ENCODE measurements at places on chromosomes 12 and 14.

- DNase-seq: no peak
Observed at GRCh38 chr12:106915635-106916026, 40.1 kb upstream of the TMEM263 start.

GRCh38 chr12:109744986-109745942, 31.6 kb downstream of the FAM222A start:
- DNase-seq: no peak

GRCh38 chr14:69355154-69355597, 42.9 kb downstream of the ERH start:
- no peak for DNase-seq

- DNase-seq: peak; percentile 79
Observed at GRCh38 chr12:12736759-12737676, 19.9 kb downstream of the CDKN1B start.

DNA sequence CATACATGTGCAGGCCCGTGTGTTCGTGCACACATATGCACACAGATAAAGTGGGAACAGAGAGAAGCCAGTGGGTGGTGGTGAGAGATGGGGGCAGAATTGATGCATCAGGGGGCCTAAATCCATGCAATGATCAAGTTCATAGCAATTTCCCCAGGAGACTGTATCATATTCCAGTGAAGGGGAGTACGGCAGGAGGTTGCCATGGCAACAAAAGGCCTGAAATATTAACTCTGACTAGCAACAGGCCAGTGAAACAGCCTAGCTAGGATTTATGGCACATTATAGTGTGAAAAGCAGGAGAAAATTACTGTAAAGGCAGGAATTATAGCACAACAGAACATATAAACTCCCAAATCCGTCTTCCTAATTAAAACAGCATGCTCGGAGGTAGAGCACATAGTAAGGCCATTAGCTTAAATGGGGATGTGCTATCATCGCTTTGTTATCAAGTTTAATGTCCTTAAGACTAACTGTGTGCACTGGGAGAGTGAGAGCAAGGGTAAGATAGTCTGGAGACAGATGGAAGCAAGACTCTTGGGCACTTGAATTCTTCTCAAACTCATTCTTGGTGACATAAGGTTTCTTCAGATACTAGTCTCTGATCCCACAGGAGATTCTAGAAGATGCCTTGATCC, 806.3 kb downstream of the DIO2 start:
- DNase-seq: no peak

DNA sequence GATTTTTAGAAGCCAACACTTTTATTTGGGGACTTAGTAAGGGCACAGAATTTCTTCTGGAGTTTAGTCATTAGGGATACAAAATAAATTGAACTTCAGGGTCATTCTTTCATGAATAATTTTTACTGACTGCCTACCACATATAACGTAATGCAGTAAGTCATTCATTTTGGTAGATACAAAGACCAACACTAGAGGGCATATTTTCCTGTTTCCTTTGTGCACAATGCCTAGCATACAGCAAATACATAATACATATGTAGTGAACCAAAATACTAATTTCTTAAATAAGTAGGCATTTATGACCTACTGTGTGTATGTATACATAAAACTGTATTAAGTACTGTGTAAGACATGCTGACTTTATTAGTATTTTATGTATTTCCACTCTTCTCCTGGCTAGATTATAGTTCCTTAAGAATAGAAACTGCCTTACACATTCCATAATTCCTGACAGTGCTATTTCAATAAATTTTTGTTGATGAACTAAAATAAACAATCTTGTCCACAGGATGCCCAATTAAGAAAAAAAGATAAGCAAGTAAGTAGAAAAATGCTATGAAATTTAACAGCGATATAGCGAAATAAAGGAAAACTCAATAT, 47.9 kb downstream of the PPP1R12A start:
- peak; percentile 68 for DNase-seq

GRCh38 chr12:132514216-132514820, 24.4 kb downstream of the FBRSL1 start:
- DNase-seq: no peak

- DNase-seq: peak; percentile 88
Observed at GRCh38 chr14:74018586-74019407, at the start of the genes BBOF1 and ENTPD5. TSS of gene BBOF1 (plus strand) at chr14:74019349. CDS start at chr14:74019479, 130 bp downstream. TSS of gene ENTPD5 (minus strand) at chr14:74019288. CDS start at chr14:73988102, 31,186 bp downstream.

- DNase-seq: no peak
Observed at GRCh38 chr12:40376533-40377267, 151.9 kb downstream of the LRRK2 start.

- no peak for DNase-seq
Observed at GRCh38 chr14:94612174-94612573, at the start of gene SERPINA3. TSS of gene SERPINA3 (plus strand) at chr14:94612391. CDS start at chr14:94614442, 2,051 bp downstream.

DNA sequence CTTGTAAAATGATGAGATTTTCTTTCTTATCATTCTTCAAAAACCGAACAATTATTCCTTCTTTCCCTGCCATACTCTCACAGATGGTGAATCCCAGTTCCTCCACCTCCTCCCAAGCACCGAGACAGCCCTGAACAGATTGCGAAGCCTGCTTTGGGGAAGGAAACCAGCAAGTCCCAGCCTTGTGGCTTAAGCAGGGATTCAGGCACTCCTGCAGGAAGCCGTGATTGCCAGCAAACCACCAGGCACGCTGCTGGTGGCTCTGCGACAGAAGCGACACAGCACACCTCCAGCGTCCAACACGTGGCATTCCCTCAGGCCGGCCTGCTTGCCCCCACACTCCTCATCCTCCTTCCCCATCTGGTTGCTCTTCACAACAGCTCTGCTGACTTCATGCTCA, 237.7 kb downstream of the GXYLT1 start:
- no peak for DNase-seq

GRCh38 chr14:91897106-91897701, 29.9 kb upstream of the TC2N start:
- no peak for DNase-seq

DNA sequence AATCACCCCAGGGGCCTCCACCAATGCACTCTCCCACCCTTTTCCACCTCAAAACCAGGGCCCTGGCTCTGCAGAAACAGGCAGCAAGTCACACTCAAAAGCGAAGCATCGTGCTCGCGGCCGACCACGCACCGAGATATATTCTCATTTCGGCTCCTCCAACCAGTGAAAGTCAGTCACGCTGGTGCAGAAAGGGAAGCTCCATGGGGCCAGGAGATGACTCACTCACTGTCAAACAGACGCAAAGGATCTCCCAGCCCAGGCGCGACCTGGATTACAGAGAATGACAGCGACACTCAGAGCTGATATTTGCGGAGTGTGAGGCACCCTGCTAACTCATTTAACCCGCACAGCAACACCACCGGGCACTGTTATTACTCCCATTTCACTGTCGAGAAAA, 173.6 kb downstream of the CALM1 start:
- no peak for DNase-seq

- DNase-seq: no peak
Observed at GRCh38 chr14:57492859-57493258, 798 bp downstream of the CCDC198 start.

GRCh38 chr14:96424109-96424989, 32.4 kb downstream of the AK7 start:
- peak; percentile 75 for DNase-seq

DNA sequence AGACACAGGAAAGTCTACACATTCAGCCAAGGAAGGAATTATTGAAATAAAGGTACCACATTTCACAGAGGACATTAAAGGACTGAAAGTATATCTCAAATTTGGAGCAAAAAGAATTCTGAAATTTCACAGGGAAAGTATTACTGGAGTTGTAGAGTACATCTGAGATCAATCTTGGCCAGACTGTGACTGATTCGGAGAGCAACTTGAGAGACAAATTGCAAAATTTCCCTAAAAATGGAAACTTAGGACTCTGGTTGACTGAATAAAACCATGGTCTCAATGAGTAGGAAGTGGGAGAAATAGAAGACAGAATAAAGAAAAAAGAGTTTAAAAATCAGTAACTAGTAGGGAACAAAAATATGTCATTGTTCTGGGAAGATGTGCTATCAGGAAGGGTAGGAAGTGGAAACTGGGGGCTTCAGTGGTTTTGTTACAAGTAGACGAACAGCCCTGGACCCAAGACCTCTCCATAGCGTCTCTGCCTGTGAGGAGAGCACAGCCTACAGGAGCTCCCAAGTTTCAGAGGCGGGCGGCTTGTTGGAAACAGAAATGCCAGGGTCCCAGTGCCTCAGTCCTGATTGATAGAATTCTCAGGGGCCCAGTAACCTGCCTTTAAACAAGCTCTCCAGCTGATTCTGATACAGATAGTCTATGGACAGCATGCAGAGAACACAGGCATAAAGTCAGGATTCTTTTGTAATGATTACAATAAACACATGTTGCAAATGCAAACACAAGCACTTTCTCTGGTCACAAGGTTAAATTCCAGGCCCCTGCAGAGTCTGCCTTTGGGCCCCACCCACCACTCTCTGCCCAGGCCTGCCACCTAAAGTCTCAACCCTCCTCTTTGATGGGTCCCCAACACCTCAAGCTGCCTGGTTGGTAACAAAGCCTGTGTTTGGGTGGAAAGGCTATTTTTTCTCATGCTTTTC, 63.1 kb downstream of the BBS10 start:
- no peak for DNase-seq

- no peak for DNase-seq
Observed at GRCh38 chr12:32135967-32136366, 29.3 kb downstream of the BICD1 start.

DNA sequence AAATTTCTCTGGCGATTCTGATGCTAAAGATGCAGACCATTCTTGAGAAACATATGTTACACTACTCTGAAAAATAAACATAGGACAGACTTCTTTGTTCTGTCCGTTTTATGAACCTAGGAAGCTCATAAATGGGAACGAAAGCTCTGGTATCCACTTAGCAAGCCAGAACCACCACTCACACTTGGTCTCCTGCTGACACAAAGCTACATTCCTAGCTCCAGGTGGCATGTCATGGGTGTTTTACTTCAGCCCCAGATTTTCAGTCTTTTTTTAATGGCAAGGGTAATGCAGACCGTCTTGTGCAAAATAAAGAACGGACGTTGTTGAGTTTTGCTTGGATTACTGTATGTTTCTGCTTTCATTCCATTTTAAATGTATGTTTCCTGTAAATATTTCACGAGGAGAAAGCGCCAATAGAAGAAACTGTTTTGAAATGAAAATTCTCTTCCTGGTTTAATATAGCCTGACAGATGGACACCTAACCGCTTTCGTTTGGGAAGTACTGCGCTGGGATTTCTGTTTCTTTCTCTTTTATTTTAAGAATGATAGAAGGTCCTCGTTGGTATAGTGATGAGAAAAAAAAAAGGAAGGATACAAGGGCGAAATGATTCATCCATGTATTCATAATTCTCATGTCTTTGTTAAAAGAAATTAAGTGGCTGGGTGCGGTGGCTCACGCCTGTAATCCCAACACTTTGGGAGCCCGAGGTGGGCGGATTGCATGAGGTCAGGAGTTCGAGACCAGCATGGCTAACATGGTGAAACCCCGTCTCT, 871 bp upstream of the COQ5 start:
- DNase-seq: no peak

DNA sequence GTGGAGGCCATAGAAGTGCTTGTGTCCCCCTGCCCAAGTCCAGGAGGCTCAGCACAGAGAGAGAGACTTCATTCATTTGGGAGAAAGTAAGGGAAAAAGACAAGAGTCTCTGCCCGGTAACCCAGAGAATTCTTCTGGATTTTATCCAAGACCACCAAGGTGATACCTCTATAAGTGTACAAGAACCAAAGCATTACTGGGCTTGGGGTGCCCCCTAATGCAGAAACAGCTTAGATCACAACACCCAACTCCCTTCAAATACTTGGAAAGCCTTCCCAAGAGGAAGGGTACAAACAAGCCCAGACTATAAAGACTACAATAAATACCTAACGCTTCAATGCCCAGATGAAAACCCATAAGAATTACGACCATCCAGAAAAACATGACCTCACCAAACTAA, 119.7 kb upstream of the PDE3A start:
- DNase-seq: no peak

- DNase-seq: no peak
Observed at GRCh38 chr12:108788076-108788782, 56.9 kb upstream of the CORO1C start.

- DNase-seq: no peak
Observed at GRCh38 chr12:111574797-111575443, 24.2 kb downstream of the ATXN2 start.

DNA sequence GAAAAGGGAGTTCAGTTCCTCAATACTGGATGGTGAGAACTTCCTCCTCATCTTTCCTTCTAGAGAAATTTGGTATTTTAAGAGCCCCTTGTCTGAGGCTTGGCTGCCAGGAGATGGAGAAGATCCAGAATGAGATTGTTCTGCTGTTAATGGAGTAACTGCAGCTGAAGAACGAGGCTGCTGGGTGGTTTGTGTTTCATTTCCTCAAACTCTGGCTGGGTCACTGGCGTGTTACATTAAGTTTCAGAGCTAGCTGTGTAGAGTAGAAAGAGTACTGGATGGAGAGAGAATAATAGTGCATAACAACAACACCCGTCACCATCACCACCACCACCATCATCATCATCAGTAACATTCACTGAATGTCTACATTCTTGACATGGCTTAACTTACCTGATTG, 325.0 kb upstream of the TBX3 start:
- DNase-seq: no peak

DNA sequence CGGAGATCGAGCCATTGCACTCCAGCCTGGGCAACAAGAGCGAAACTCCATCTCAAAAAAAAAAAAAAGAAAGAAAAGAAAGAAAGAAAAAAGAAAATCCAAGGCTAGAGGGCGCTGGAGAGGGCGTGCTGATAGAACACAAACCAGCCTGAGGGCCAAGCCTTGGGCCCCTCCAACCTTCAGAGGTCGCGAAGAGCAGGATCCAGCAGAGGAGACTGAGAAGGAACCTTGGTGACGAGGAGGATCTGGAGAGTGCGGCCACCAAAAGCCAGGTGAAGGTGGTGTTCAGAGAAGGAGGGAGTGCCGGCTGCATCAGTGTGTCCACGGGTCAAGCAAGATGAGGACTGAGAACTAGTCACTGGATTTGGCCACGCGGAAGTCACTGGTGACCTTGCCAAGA, 4.1 kb upstream of the DYNC1H1 start:
- DNase-seq: peak; percentile 53

DNA sequence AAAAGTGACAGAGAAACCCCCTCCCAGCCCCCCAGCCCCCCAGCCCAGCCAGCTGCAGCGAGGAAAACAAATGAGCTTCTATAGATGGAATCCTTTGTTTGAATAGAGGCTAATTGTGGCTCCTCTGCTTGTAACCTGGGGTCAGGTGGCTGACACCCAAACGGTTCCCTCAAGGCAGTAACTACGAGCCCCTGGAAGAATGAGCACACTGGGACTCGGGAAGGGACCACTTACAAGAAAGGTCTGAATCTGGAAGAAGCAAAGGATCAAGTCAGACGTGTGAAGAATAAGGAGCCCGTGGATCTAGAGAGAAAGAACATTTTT, 108.7 kb upstream of the FUT8 start:
- no peak for DNase-seq

GRCh38 chr12:31524791-31525495, 66.0 kb downstream of the DENND5B start:
- DNase-seq: no peak

DNA sequence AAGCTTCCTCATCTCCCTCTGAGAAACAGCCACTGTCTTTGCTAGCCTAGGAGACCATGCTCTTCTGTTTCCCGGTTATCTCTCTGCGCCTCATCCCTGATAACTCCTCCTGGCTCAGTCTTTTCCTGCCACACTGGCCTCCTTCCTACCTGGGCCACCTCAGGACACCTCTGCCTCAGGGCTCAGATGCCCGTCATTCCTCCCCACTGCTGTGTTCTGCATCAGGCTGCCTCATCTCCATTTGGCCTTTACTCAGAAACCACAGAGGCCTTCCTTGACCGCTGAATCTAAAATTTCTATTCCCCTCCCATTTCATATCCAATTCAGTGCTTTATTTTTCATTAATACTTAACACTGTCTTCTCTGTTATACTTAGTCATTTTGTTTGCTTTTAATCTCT, 311.0 kb upstream of the RGS6 start:
- DNase-seq: no peak
